ENCODE measurements at places on chromosomes 2 and 18. TPM values are rescaled to one million over a fixed set of nuclear protein-coding genes. Genes with fewer than 3 reads are reported as not detected.

GRCh38 chr2:16168506-16169264, 228.3 kb downstream of the MYCN start:
- H3K4me3 ChIP-seq: no peak overlapping the region
- H3K36me3 ChIP-seq: no peaks in the 10 kb centered on the region
- H3K27ac ChIP-seq: no peak overlapping the region
- no peaks in the 10 kb centered on the region for H3K4me1 ChIP-seq
- DNase-seq: no peak

- H3K4me1 ChIP-seq: peaks cover 2% of the 10 kb centered on the region
- peak overlapping the region; percentile 85 for H3K27ac ChIP-seq
- DNase-seq: no peak
- H3K27me3 ChIP-seq: no peaks in the 10 kb centered on the region
- H3K4me3 ChIP-seq: peak overlapping the region; percentile 78
- no peaks in the 10 kb centered on the region for H3K36me3 ChIP-seq
Measured at GRCh38 chr2:96636551-96637171, 1.5 kb downstream of the KANSL3 start.

DNA sequence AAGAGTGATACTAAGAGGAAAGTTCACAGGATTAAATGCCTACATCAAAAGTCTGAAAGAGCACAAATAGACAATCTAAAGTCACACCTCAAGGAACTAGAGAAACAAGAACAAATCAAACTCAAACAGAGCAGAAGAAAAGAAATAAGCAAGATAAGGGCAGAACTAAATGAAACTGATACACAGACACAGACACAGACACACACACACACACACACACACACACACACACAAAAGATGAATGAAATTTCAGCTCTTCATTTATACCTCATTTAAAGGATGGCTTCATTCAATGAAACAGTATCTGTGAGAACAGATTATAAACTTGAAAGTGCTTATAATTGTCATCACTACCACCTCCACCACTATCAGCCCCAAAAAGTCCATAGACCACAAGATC, 428.9 kb downstream of the MBD2 start:
- H3K4me1 ChIP-seq: peaks cover 2% of the 10 kb centered on the region
- H3K36me3 ChIP-seq: no peaks in the 10 kb centered on the region
- no peak overlapping the region for H3K4me3 ChIP-seq
- DNase-seq: no peak

DNA sequence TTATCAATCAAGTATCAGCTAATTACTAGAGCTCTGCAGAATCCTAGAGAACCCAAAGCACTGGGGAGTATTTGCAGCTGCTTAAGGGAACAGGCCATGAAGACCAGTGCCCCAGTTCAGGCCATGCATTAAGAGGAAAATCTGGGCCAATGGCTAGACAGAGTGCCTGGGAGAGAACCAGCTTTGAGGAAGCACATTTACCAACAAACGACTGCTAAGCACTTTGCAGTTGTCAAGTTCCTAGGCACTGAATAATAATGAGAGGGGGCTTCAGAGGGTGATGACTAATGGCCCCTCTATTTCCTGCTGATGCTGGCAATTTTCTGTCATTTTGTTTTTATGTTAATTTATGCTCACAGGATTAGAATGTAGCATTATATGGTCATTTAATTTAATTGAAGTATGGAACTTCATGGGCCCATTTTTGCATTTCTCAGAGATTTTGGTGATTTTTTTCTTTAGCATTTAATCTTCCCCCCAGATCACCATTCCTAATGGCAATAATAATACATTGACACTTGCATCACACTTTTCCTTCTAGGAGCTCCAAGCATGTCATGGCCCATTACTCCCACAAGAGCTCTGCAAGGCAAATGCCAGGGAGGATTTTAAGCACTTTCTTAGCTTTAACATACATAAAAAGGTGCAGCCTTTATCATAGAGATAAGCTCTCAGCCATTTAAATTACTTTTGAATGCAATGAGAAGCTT, 147.7 kb upstream of the SPATS2L start:
- H3K4me1 ChIP-seq: no peaks in the 10 kb centered on the region
- H3K27ac ChIP-seq: no peak overlapping the region
- no peak overlapping the region for H3K4me3 ChIP-seq
- no peaks in the 10 kb centered on the region for H3K36me3 ChIP-seq
- peak; percentile 39 for DNase-seq

GRCh38 chr2:186806591-186806990, 42.4 kb downstream of the ZSWIM2 start:
- no peaks in the 10 kb centered on the region for H3K36me3 ChIP-seq
- no peaks in the 10 kb centered on the region for H3K4me1 ChIP-seq
- H3K4me3 ChIP-seq: no peak overlapping the region
- no peak overlapping the region for H3K27ac ChIP-seq
- no peak for DNase-seq
- H3K27me3 ChIP-seq: no peaks in the 10 kb centered on the region

GRCh38 chr2:44833171-44834069, 108.1 kb upstream of the SIX3 start:
- H3K36me3 ChIP-seq: no peaks in the 10 kb centered on the region
- H3K4me3 ChIP-seq: no peak overlapping the region
- no peaks in the 10 kb centered on the region for H3K27me3 ChIP-seq
- no peaks in the 10 kb centered on the region for H3K4me1 ChIP-seq
- DNase-seq: peak; percentile 9
- no peak overlapping the region for H3K27ac ChIP-seq

- H3K36me3 ChIP-seq: no peaks in the 10 kb centered on the region
- DNase-seq: no peak
- H3K4me1 ChIP-seq: peaks cover 3% of the 10 kb centered on the region
- H3K4me3 ChIP-seq: no peak overlapping the region
Measured at GRCh38 chr2:24432735-24433134, 58.3 kb upstream of the NCOA1 start.

GRCh38 chr2:205915130-205915524, 170.8 kb downstream of the INO80D start:
- H3K27ac ChIP-seq: no peak overlapping the region
- no peak overlapping the region for H3K4me3 ChIP-seq
- H3K36me3 ChIP-seq: no peaks in the 10 kb centered on the region
- no peaks in the 10 kb centered on the region for H3K27me3 ChIP-seq
- peak; percentile 7 for DNase-seq

DNA sequence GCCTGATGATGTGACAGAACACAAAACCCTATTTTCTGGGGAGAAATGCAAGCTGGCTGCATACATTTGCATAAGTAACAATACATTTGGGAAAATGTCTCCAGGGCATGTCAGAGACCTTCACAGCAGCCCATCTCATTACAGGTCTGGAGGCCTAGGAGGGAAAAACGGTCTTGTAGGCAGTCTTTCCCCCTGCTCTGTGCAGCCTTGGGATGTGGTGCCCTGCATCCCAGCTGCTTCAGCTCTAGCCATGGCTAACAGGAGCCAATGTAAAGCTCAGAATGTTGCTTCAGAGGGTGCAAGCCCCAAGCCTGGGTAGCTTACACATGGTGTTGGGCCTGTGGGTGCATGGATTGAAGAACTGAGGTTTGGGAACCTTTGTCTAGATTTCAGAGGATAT, 133.0 kb downstream of the CCDC178 start:
- no peak overlapping the region for H3K4me3 ChIP-seq
- no peaks in the 10 kb centered on the region for H3K36me3 ChIP-seq
- H3K4me1 ChIP-seq: no peaks in the 10 kb centered on the region
- no peak for DNase-seq
- H3K27me3 ChIP-seq: no peaks in the 10 kb centered on the region
- H3K27ac ChIP-seq: no peak overlapping the region

DNA sequence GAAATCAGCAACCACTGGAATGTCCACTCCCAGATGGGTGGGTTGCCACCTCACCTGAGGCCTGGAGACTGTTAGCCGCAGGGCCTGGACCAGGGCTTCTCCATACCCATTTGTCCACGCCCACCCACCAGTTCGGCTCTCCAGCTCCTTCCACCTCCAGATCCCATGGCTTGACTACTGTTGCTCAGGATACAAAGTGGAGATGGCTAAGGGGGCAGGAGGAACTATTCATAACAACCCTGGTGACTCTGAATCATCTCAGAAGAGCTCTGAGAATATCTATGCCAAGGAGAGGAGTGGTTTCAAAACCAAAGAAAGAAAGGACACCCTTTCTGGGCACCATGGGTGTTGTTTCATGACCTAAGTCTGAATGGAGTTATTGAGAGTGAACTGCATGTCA, 145.8 kb downstream of the LAMA3 start:
- H3K27me3 ChIP-seq: no peaks in the 10 kb centered on the region
- DNase-seq: no peak
- H3K36me3 ChIP-seq: no peaks in the 10 kb centered on the region
- H3K27ac ChIP-seq: no peak overlapping the region

GRCh38 chr2:30422444-30423040, 24.5 kb upstream of the LCLAT1 start:
- DNase-seq: no peak
- peaks cover 18% of the 10 kb centered on the region for H3K4me1 ChIP-seq
- H3K4me3 ChIP-seq: no peak overlapping the region

DNA sequence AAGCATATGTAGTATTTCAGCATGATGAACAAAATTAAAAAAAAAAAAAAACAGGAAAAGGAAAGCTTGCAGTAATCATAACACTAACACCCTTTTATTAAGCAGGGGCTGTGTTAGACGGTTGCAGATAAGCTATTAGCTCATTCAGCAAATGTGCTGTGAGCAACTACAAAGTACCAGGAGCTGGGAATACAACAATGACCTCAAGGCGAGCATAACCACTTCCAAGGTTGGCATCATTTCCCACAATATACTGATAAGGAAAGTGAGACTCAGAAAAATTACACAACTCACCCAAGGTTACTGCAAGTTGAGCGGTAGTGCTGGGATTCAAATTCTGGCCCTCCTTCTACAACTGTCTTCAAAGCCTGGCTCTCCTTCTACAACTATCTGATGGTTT, 38.2 kb upstream of the ACTR3 start:
- H3K4me1 ChIP-seq: no peaks in the 10 kb centered on the region
- no peaks in the 10 kb centered on the region for H3K36me3 ChIP-seq
- H3K27ac ChIP-seq: no peak overlapping the region
- DNase-seq: peak; percentile 81
- H3K4me3 ChIP-seq: no peak overlapping the region

GRCh38 chr2:60408207-60408606, 145.2 kb downstream of the BCL11A start:
- no peak overlapping the region for H3K27ac ChIP-seq
- no peak for DNase-seq
- H3K4me1 ChIP-seq: no peaks in the 10 kb centered on the region
- H3K27me3 ChIP-seq: no peaks in the 10 kb centered on the region

DNA sequence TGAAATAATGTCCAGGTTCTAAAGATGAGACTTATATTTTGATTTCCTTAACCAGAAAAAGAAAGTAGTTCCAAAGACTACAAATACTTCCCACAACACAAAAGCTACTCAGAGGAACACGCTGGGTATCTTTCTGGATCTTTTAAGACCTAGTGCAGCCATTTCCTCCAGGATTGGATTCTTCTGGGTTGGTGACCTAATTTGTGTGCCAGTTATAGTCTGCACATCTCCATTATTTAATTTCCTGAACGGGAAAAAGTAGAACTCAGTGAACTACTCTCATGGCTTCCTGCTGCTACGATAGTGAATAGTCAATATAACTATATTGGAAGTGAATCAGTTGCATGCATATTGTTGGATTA, 1.5 kb downstream of the TMEM87B start:
- H3K36me3 ChIP-seq: peaks cover 1% of the 10 kb centered on the region
- H3K4me1 ChIP-seq: peaks cover 9% of the 10 kb centered on the region
- no peak for DNase-seq
- H3K27me3 ChIP-seq: no peaks in the 10 kb centered on the region
- H3K4me3 ChIP-seq: peak overlapping the region; percentile 95

DNA sequence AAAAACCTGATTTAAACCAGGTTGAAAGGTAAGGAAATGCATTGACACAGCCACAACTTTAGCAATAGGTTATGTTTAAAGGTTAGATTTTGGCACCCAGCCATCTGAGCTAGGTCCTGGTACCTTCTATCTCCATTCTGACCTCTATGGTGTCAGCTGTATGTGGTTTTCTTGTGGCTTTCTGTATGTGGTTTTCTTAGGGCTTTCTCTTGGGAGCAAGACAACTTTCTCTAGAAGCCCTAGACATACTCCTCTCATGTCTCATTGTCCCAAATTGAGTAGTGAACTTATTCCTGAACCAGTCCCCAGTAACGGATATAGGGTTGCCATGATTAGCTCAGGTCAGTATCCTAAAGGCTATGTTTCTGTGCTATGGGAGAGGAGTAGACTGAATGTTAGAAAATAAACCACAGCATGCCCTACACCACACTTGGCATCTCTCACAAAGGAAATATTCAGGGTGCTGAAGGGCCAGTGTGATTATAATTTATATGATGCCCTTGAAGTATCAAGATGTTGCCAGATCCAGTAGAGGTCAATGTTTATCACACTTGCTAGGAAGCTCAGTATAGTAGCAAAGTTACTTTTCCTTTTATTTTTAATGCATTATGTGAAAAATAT, 176.1 kb downstream of the CAPN13 start:
- H3K27ac ChIP-seq: no peak overlapping the region
- no peaks in the 10 kb centered on the region for H3K36me3 ChIP-seq
- no peaks in the 10 kb centered on the region for H3K27me3 ChIP-seq

DNA sequence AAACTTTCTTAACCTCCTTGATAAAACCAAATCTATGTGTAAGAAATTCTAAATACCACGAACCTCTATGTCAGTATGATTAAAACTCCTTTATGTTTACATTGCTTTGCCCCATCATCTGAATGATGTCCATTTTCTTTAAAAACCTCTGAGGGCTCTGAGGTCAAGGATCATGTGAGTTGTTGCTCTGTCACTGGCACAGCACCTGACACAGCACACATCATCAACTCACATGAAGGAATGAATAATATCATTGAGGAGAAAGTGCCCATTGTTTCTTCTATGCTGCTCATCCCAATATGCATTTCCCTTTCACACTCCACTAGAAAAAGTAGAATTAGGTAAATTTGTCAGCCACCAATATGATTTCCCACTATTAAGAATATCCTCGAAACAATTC, 1178.7 kb upstream of the NRXN1 start:
- no peaks in the 10 kb centered on the region for H3K36me3 ChIP-seq
- H3K27me3 ChIP-seq: no peaks in the 10 kb centered on the region
- H3K4me1 ChIP-seq: no peaks in the 10 kb centered on the region
- no peak overlapping the region for H3K4me3 ChIP-seq

Gene ACTG2
- 4.1 TPM for total RNA-seq

Gene CSRNP3
- total RNA-seq: 0.66 TPM

Gene MLPH
- total RNA-seq: 8.2 TPM

Gene TMEM87B
- 31.5 TPM for total RNA-seq

Gene ATP8B1
- 53.4 TPM for total RNA-seq

Gene CYP1B1
- 94.1 TPM for total RNA-seq

Gene ANKRD44
- 4.9 TPM for total RNA-seq

Gene MAL
- total RNA-seq: not detected

Gene NMUR1
- 0.50 TPM for total RNA-seq

Gene SERPINB3
- total RNA-seq: not detected

Gene LYPD6
- under 0.01 TPM for total RNA-seq

Gene NTSR2
- total RNA-seq: under 0.01 TPM
